Right lobe of liver (tissue), 6 donors: ENCODE measurements at places on chromosomes 1 and 21.

- DNase-seq = no peak
Measured at GRCh38 chr1:237040823-237041222, 1.2 kb upstream of the RYR2 start.

DNA sequence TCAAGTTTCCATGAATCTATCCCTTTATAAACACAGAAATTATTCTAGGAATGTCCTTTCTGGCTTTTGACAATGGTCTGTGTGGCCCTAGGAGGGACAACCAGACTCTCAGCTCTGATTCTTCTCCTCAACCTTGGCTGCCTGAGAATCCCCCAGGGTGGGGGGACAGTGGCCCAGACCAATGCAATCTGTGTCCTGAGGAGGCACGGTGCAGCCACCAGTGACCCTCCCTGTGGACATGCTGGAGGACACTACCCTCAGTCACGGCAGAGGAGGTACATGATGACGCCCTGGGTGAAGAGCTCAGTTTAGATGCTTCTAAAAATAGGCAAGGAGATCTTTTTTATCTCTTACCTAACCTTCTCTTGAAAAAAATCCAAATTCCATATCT lies 91.7 kb downstream of the PGBD5 start:
- no peak for DNase-seq

GRCh38 chr1:60448850-60449249 lies 375.3 kb upstream of the C1orf87 start:
- DNase-seq = no peak

DNA sequence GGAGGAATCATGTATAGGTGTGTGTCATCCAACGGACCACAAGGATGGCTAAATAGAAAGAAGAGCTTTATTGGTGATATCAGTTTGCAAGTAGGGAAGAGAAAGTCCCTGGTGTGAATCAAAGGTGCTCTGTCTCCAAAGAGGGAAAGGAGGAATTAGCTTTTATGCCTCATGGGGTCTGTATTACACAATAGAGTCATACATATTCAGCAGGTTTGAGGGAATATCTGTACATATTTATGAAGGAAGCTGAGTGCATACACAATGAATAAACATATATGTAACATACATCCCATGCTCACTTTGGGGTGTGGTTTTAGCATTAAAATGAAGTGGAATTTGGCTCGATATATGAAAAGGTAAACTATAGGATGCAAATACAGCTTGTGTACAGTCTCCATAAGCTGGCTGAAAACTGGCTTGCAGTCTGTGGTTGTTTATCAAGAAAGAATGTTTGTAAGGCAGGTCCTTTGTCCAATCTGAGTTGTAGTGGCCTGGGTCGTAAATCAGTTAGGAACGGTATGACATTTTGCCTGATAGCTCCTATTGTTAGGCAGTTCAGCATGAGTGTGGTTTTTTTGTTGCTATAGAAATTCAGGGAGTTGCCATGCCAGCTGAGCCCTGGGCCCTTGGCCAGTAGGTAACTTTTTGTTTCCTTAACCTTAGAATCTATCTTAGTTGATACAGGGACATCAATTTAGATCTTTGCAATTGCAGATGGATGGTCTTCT lies 198.0 kb upstream of the ZP4 start:
- DNase-seq = no peak

GRCh38 chr1:30852026-30852425 lies 56.5 kb downstream of the SDC3 start:
- DNase-seq = peak; percentile 88

DNA sequence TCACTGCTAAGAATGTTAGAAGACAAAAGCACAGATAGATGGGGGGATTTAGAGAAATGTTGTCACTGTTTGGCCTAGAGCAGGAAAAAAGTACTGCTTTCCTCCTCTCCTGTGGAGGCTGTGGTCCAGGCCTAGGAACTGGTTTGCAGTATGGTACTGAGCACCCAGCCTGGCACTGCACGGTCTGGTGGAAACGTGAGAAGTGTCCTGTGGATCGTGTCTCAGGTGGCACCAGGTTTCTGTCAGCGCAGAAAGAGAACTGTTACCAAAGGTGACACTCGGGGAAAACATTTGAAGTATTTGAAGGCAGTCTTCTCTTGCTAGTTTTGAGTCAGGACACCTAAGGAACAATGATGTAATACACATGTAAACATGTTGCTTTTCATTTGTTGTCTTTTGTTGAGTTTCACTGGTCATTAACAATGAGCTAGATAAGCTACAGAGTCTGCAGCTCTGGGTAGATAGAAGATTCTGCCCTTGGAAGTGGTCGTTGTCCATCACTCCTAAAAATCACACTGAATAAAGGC lies 63.0 kb downstream of the B3GALNT2 start:
- DNase-seq = no peak

GRCh38 chr1:5833911-5834310 lies 158.3 kb downstream of the NPHP4 start:
- peak; percentile 45 for DNase-seq

DNA sequence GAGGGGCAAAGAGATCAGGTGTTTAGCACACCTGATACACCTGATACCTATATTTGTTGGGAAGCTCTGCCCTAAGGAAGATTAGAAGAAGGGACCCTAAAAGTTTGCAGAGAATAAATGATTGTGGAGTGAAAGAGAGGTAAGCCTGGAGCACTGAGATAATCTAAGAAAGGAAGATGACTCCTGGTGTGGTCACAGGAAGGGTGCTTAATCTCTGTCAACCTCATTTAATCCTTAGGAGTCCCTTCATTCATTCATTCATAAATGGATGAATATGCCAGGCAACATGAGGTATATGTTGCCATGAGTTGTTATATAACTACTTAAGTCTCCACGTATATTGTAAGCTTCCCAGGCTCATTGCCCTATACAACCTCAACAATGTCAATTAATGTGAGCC lies 16.2 kb upstream of the MNDA start:
- no peak for DNase-seq

DNA sequence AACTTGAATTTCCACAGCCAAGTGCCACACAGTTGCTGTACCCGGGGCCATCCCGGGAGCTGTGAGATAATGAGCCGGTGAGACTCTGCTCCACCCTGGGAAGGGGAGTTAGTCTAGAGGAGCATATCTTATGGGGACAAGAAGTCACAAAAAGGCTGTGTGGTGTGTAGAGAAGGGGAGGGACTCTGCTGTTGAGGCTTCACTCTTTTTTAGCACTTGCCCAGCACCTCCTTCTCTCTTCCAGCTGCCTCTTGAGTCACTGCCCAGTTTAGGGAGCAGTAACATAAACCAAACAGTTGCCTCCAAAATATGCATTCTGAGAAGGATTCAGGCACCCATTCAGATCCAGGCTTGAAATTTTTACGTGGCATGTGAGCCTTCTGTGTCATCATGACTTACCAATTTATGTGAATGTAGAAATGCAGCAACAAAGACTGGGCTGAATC lies 744 bp upstream of the WDR26 start:
- no peak for DNase-seq

DNA sequence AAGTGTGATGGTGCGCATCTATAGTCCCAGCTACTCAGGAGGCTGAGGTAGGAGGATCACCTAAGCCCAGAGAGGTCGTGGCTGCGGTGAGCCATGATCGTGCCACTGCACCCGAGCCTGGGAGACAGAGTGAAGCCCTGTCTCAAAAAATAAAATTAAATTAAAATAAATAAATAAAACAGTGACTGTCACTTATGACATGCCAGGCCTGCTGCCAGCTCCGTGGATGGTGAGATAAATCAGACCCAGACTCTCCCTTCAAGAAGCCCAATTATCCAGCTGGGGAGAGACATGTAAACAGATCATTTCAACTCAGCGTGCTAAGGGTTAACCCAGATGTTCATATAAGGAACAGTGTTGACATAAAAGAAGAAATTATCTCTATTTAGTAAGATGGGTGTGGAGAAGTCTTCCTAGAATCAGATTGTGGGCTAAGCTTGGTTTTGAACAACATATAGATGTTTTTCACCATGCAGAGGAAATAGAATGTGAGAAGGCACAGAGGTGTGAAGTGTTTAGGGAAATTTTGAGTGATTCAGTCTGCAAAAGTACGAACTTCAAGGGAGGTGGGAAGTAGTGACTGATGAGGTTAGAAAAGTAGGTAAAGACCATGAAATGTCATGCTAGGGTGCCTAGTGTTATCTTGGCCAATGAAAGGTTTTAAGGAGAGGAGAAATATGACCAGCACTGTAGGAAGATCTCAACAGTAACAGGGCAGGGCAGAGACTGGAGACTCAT lies 18.3 kb downstream of the YARS1 start:
- DNase-seq = no peak
